ENCODE measurements at places on chromosomes 16 and 17.

DNA sequence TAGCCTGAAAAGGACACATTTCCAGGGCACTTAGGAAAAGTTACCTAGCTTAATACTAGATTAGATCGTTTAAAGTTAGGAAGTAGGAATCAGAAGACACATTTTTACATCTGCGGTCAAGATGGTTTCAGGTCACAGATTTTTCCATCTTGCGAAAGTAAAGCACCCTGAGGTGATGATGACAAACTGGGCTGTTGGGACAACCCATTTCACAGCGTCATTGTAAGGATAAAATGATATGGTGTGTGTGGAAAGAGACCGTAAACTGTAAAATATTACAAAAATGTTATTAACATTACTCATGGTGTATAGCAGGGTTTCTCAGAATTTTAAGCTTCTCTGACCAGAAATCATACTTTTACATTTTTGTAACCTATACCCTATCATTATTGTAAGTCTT, 10.1 kb upstream of the MAP2K6 start:
- DNase-seq: no peak

GRCh38 chr16:80623376-80623775, 82.6 kb downstream of the DYNLRB2 start:
- no peak for DNase-seq

DNA sequence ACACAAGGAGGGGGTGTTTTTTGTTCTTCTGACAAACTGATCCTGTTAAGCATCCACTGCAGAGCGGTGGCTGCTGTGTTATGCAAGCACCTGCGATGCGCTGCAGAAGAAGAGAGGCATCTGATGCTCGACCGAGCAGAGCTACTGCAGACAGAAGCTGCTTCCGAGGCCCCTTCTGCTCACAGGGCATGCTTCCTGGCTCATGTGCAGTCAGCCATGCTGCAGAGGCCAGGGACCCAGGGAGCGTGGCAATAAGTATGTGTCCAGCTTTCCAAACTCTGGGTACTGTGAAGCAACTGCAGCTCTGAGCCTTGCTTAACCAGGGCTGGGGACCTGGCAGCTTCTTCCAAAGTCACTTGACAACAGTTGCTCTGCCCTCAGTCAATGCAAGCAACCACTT, 448.6 kb upstream of the RBFOX1 start:
- DNase-seq: no peak

- no peak for DNase-seq
Observed at GRCh38 chr16:11992586-11993524, 16.3 kb downstream of the SNX29 start.

All from stimulated activated CD4-positive, alpha-beta T cell treated with anti-CD3 and anti-CD28 coated beads, Interleukin-15, amount 100 ng/mL, for 1 hour (primary cell).